Astrocyte of the spinal cord (primary cell): ENCODE measurements at places on chromosomes 5 and 9.

DNA sequence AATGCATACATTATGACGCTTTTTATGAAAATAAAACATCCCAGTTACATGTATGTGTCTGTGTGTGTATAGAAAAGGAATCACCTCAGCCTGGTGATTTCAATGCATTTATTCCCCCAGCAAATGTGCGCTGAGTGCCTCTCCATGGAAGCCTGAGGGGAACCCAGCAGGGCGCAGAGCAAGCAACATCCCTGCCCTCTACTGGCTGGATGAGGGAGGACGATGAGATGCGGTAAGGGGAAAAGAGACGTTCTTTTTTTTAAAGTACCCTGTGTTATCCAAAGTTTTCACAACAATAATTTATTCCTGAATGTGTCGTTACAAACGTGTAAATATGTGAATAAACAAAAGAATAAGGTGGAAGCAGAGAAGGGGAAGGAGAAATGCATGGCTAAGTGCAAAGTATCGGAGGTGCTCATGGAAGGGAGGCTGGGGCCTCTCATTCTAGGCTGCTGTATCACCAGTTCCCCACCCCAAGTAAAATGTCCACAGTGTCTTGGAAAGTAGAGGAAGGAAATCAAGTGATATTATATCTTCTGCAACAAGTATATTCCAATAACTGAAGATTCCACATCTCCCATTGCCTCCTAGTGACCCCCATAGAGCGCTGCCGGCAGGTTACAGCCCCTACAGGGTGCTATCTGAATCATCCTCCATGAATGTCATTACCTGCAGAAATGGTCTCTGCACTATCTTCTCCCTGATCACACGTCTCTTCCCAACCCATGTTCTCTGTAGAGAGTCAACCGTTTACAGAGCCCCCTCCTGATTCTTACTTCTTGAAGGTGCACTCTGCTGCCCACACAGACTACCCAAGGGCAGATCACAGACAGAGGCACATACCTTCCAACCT lies 13.0 kb upstream of the ABLIM3 start:
- no peak for DNase-seq

DNA sequence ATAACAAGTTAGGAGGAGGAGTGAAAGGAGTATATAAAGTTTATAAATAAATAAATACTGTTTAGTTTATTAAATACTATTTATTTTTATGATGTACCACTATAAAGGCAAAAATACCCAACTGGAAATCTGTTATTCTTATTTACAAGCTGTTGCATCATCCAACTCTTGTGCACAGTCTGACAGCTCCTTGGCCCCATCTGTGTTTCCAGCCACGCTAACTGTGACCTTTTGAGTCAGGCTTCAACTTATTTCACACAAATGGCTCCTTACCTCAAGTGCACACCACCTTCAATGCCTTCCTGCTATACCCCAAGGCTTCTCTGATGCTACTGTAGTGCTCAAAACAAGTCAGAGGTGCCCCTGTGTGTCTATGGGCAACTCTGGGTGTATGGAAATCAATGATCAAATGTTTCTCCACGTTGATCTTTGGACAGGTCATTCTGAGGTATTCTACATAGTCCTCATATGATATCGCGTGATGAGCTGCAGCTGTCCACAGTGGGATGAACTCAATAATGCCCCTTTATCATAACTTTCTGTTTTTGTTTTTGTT lies 303.2 kb upstream of the GRAMD2B start:
- no peak for DNase-seq

- DNase-seq: peak; percentile 11
Measured at GRCh38 chr5:98556712-98557111, 216.8 kb upstream of the RGMB start.

GRCh38 chr5:5306696-5307095 lies 115.8 kb upstream of the ICE1 start:
- DNase-seq: peak; percentile 31

DNA sequence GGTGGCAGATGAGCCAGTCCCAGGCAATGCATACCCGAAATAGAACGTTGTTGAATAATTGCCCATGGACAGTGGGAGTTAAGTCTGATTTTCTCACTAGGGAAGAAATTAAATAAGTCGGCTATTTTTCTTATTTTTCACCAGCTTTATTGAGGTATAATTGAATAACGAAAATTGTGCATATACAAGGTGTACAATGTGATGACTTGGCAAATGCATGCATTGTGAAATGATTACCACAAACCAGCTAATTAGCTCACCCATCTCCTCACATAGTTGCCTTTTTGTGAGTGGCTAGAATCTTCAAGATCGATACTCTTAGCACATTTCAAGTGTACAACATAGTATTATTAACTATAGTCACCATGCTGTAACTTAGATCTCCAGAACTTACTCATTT lies 249.6 kb downstream of the ROR2 start:
- no peak for DNase-seq

DNA sequence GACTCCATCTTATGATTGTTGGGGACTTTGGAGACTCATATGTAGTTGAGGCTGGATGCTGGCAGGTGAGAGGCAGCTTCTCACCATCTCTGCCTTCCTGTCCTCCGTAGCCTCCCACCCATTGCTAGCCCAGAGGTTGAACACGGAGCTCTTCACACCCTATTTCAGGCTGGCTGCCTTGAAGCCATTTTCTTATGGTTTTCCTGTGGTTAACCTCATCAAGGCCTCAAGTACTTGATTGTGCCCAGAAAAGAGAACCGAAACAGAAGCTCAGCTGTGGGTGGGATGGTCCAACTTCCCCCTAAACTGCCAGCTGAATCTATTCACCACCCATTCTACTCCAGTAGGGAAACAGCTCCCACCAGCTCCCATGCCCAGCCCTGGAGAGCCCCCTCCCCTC lies 102.9 kb downstream of the LIFR start:
- peak; percentile 25 for DNase-seq

DNA sequence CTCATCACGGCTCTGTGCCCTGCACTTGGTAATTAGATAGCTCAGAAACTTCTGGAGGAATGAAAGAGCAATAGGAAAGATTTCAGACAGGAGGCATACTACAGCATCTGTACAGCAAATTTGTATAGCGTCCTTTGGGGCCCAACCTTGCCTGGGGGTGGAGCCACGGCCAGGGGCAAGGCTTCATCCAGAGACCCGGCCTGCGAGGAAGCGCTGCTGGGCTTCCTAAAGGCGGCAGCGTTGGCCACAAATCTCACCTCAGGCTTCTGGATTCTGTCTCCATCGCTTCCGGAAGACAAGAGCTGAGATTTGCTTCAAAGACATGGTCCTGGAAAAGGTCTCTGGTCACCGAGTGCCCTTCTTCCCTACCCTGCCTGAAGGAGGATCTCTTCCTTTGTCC lies 12.2 kb upstream of the SPATA31D1 start:
- no peak for DNase-seq
